ENCODE measurements at places on chromosomes 2 and 18.

GRCh38 chr18:79485788-79486355 lies 90.1 kb downstream of the NFATC1 start:
- DNase-seq: no peak

GRCh38 chr2:239158641-239159475 lies 242.0 kb downstream of the HDAC4 start:
- no peak for DNase-seq

DNA sequence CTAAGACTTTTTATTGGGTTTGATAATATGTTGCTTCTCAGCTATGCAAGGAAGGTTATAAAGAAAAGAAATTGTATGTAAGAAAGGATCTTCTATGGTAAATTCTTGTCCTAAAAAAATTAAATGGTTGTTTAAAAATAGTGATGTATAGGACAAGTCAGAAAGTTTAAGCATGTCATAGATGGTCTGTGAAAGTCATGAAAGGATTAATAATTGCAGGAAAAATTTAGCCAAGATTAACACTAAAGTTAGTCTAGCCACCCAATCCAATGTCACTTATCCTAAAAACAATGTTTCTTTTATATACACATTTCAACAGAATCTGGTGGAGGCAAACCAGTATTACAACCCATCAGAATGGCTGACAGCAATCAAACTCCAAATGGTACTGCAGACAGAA lies 1046.7 kb upstream of the SLC39A10 start:
- no peak for DNase-seq

GRCh38 chr2:182980115-182980514 lies 58.1 kb downstream of the NCKAP1 start:
- DNase-seq: no peak

- no peak for DNase-seq
Observed at GRCh38 chr18:76588601-76589226, 93.7 kb upstream of the ZNF516 start.

DNA sequence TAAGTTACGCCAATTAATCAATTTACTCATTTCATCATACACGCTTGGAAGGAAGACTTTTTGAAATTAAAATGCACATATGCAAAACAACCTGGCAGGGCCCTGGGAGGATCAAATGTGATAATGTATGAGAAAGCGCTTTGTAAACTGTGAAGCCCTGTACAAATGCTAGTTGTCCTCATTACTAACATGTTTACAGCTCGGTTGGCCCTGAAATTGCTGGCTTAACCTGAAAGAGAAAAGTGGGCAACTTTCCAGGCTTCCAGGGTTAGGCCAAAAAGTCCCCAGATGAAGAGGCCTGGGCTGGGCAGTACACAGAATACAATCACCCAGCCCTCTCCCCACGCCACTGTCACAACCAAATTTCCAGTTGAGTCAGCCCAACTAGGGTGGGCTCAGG lies 60.2 kb downstream of the DNMT3A start:
- no peak for DNase-seq

- DNase-seq: no peak
Observed at GRCh38 chr2:953408-953807, 2.8 kb downstream of the SNTG2 start.

- DNase-seq: no peak
Observed at GRCh38 chr2:1812926-1813325, 68.6 kb upstream of the PXDN start.

GRCh38 chr2:85548608-85548900 lies 9.6 kb downstream of the MAT2A start:
- no peak for DNase-seq

- no peak for DNase-seq
Observed at GRCh38 chr2:111665011-111665410, 219.0 kb downstream of the ANAPC1 start.

- no peak for DNase-seq
Observed at GRCh38 chr18:12053289-12053688, 40.4 kb upstream of the ANKRD62 start.

DNA sequence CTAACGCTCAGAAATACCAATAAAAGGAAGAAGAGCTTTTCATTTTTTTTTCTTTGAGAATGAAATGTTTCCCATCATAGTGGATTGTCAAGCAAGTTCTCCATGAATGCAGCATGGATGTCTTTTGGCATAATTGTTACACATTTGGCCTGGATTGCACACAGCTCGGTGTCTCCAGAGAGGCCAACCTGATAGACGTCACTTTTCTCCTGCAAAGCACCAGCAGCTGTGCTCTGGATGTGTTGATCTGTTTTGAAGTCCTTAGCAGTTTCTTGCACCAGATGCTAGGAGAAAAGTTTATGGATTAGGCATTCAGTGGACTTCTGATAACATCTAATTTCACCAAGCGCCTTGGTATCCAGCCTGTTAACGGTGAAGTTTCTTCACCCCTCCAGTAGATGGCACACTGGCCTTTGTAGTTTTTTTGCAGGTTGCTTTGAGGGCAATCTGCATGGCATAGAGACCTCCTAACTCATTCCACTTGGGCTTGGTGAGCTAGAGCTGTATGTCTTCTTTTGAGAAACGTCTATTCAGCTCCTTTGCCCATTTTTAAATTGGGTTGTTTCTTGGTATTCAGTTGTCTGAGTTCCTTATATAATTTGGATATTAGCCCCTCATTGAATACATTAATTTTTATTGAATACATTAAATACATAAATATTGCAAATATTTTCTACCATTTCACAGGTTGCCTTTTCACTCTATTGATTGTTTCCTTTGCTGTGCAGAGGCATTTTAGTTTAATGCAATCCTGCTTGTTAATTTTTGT lies 59.7 kb downstream of the PTH2R start:
- peak; percentile 36 for DNase-seq

- DNase-seq: no peak
Observed at GRCh38 chr18:4384932-4385331, 70.2 kb downstream of the DLGAP1 start.

GRCh38 chr2:5690718-5691220 lies 1.4 kb upstream of the SOX11 start:
- no peak for DNase-seq

DNA sequence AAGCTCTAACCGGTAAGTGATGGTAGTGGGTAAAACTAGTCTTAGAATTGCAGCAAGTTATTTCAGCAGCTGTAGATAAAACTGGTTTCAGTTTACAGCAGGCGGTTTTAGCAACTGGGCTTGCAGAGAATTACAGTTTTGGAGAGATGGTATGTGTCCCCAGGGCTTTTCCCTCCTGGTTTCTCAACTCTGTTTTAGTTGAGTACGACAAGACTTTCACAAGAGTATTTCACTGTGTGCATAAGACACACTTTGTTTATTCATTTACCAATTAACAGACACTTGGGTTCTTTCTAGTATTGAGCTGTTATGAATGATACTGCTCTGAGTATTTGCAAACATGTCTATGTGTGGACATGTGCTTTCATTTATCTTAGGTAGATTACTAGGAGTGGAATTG lies 65.6 kb upstream of the RFX8 start:
- no peak for DNase-seq

GRCh38 chr2:70936165-70936978 lies 672 bp downstream of the ATP6V1B1 start:
- no peak for DNase-seq

GRCh38 chr2:73825408-73825807 lies 3.4 kb upstream of the STAMBP start:
- DNase-seq: no peak

- DNase-seq: no peak
Observed at GRCh38 chr18:77178559-77178958, 46.0 kb upstream of the MBP start.

DNA sequence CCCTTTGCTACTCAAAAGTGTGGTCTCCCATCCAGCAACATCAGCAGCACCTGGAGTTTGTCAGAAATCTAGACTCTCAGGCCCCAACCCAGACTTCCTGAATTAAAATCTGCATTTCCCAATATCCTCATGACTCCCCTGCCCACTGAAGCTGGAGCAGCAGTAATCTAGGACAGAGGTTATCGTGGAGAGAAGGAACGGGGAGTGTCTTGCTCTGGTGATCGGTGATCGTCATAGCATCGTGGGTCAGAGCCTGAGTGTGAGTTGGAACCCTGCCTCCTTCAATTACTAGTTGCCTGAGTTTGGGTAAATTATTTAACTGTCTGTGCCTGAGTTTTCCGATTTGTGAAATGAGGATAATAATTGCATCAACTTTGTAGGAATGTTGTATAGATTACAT lies 217.3 kb upstream of the ATP5MC3 start:
- no peak for DNase-seq

GRCh38 chr2:7598402-7598801 lies 681.2 kb downstream of the RNF144A start:
- DNase-seq: no peak

DNA sequence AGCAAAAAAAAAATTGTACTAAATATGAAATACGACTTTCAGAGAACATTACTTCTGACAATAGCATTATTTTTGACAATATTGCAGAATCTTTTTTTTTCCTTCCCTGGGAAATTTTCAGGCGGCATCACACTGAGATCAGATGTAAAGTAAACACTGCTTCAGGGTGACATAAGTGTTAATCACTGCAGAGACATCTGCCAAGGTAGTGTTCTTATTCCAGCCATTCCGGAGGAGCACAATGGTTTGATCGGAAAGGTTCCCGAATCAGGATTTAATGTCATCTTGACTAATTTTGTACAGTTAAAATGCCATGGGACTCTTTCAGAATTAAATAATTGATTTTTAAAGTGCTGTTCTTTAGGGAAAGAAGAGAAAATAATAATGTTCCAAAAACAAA lies 56.7 kb upstream of the ZNF236 start:
- DNase-seq: no peak

DNA sequence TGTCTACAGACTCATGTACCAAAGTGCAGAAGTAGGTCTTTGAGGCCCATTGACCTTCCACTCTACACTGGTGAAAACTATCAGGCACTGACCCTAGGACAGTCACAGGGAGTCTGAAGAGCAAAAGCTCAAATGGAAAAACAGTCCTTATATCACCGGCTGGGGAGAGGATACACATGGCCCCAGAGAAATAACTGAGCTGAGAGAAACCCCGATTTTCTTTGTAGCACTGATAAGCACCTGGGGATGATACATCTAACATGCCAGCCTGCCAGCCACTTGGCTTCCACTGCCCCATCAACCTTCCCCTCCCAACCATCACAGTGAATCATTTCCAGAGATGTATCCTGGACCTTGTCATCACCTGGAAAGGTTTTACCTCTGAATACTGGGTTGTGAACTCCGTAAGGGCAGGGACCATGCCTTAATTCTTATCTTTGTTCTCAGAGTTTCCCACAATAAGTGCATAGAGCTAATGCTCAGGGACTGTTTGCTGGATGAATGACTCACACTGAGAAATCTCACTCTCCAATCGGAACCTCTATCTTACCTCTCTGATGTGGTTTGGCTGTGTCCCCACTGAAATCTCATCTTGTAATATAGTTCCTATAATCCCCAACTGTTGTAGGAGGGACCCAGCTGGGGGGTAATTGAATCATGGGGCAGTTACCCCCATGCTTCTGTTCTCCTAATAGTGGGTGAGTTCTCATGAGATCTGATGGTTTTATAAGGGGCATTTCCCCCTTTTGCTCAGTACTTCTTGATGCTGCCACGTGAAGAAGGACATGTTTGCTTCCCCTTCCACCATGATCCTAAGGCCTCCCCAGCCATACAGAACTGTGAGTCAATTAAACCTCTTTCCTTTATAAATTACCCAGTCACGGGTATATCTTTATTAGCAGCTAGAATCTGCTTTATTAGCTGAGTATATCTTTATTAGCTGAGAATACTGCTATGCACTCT lies 37.1 kb downstream of the EVA1A start:
- peak; percentile 16 for DNase-seq

GRCh38 chr2:229370509-229370908 lies 99.4 kb upstream of the PID1 start:
- no peak for DNase-seq

- DNase-seq: peak; percentile 59
Observed at GRCh38 chr2:177332026-177332991, 60.3 kb upstream of the AGPS start.

- no peak for DNase-seq
Observed at GRCh38 chr2:173054466-173054865, 21.2 kb upstream of the MAP3K20 start.

- DNase-seq: no peak
Observed at GRCh38 chr18:23225503-23225902, 90.2 kb downstream of the CABLES1 start.

GRCh38 chr2:12236136-12236844 lies 480.4 kb upstream of the TRIB2 start:
- no peak for DNase-seq

DNA sequence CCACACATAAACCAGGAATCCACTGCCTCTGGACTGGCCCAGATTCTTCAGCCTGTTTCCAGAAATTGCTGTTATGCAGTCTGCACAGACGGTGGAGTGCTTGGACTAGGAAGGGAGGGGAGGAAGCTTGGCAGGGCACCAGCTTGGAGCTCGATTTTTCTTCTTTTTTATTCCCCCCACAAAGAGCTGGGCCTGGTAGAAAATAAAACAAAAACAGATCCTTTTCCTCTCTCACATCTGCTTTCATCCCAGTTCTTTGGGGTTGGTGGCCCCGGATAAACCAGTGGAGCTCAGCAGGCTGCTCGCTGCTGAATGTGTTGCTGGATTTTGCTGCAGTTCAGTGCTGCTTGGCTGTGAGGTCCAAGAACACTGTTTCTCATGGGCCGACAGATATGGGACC lies 16.0 kb downstream of the LRRTM1 start:
- no peak for DNase-seq

GRCh38 chr2:241321886-241322285 lies 6.2 kb downstream of the SEPTIN2 start:
- DNase-seq: no peak

GRCh38 chr18:49491534-49491856 lies 4.5 kb upstream of the C18orf32 start:
- DNase-seq: no peak

DNA sequence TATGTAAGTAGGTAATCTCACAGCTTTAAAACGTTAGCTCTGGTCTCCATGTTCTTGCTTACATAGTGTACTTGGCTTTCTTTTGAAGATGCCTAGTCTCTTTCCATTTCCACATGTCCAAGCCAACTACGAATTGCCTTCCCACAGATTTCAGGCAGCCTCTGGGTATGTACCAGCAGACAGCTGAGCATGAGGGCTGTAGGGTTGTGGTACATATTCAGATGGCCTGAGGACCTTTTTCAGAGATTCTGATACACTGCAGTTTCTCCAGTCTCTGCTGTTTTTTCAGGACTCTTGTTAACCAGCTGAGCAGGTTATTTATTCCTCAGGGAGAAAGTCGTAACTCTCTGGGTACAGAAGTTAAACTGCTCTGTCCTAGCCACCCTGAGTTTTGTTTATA lies 3.1 kb upstream of the KCNJ13 start:
- DNase-seq: no peak

- DNase-seq: no peak
Observed at GRCh38 chr2:20623241-20623640, 27.7 kb downstream of the HS1BP3 start.

- no peak for DNase-seq
Observed at GRCh38 chr2:67329951-67330350, 67.2 kb upstream of the ETAA1 start.

GRCh38 chr18:76468345-76469304 lies 26.4 kb downstream of the ZNF516 start:
- DNase-seq: no peak

DNA sequence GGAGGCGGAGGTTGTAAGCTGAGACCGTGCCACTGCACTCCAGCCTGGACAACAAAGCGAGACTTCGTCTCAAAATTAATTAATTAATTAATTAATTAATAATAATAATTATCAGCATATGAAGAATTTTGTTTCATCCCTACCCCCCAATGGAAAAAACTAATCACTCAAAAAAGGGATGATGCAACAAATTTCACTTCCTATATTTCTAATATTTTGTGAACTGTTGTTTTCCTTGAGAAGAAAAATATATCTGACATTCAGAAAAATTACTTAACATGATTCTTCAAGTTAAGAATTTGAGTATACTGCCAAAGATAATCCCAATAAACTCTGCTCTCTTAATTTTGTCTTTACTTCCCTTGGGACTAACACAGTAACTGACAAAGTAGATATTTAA lies 28.1 kb downstream of the EXOC6B start:
- DNase-seq: no peak

Measured in activated CD4-positive, alpha-beta T cell treated with anti-CD3 and anti-CD28 coated beads for 36 hours (primary cell).